ENCODE measurements at places on chromosomes 6 and 20.
A peak's percentile ranks its signal among the peaks of the same experiment; 100 is the strongest.

GRCh38 chr6:34528996-34529664 lies 27.0 kb downstream of the SPDEF start:
- no peak for DNase-seq

GRCh38 chr6:148455225-148455624 lies 112.6 kb downstream of the SASH1 start:
- peak; percentile 99 for DNase-seq

DNA sequence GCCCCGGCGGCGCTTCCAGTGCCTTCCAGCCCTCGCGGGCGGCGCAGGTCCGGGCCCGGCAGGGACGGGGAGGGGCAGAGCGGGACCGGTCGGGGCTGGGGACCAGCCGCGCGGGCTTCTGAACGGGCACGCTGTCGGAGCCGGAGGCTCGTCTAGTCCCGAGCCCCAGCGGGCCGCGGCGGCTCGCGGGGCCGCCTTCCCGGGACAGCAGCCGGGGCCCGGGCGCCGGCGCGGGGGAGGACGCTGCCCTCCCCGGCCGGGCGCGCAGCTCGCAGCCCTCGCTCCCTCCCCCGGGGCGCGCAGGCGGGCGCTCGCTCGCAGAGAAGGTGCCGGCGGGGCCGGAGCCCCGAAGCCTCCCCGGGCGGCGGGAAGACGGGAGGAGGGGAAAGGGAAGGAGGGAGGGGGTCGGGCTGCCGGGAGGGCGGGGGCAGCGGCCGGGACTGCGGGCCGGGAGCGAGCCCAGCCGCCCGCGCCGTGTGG lies 696 bp upstream of the SIRPA start:
- DNase-seq: peak; percentile 82

GRCh38 chr6:83722876-83723275 lies 14.0 kb upstream of the SNAP91 start:
- DNase-seq: no peak

- no peak for DNase-seq
Observed at GRCh38 chr6:136774228-136775041, 17.8 kb downstream of the MAP3K5 start.

DNA sequence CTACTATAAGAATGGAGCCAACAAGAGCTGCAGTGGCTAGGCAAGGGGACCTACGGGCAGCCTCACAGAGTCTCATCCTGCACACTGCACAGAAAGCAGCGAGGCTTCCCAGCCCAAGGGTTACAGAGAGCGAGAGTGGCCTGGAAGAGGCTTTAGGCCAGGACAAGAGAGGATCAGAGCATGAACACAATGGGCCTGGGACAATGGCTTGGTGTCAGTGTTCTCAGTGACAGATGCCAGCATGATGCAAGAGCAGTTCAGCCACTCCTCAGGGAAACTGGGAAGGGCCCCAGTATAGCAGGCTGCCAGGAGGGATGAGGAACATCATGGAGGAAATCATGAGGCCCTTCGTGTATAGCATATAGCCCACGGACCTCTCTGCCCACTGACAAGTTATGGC lies 108.0 kb downstream of the NUS1 start:
- DNase-seq: no peak
